Effector CD4-positive, alpha-beta T cell (primary cell): ENCODE measurements at places on chromosomes 2 and 18.

GRCh38 chr2:97706708-97707345 lies 6.5 kb upstream of the ZAP70 start:
- DNase-seq = no peak

- DNase-seq = no peak
Observed at GRCh38 chr2:228181098-228182019, at the start of gene SPHKAP. TSS of gene SPHKAP (minus strand) at chr2:228181687. CDS start at chr2:228181598, 89 bp downstream.

DNA sequence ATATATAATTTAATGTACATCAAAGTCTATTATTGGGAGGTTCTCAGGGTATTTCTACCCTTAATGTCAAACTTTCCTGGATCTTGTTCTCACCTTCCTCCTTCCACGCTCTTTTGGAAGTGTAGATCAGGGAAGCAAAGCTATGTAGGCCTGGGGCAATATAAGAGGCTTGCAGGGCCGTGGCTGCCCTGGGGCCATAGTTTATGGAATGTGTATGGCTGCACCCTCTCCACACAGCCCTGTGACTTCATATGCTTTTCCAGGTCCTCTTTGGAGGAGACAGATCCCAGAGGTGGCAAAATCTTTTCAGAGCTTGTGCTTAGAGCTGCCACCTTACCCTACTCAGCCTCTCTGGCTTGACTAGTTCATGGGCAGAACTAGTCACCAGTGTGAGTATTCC lies 82.9 kb downstream of the PLB1 start:
- DNase-seq = no peak

DNA sequence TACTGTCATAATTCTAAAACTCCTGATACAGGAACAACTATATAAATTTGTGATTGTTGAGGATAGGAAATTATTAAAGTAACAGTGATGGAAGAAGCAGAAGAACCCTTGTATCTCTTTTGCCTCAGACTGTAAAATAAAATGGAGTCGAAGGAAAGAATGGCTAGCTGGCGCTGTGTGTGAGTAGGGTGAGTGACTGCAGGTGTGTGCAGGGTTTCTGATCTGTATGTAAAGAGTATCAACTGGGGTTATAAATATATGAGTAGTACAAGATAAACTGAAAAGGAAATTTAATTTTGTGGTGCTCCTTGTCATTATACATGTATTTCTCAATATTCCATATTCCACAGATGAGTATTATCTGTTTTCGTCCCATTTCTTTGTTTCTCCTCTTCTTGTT lies 15.2 kb downstream of the POLI start:
- no peak for DNase-seq

GRCh38 chr2:144304202-144304601 lies 215.7 kb downstream of the ZEB2 start:
- DNase-seq = no peak

GRCh38 chr2:213021971-213022899 lies 129.2 kb downstream of the IKZF2 start:
- DNase-seq = no peak

- no peak for DNase-seq
Observed at GRCh38 chr18:38868757-38869156, 1303.2 kb upstream of the CELF4 start.

DNA sequence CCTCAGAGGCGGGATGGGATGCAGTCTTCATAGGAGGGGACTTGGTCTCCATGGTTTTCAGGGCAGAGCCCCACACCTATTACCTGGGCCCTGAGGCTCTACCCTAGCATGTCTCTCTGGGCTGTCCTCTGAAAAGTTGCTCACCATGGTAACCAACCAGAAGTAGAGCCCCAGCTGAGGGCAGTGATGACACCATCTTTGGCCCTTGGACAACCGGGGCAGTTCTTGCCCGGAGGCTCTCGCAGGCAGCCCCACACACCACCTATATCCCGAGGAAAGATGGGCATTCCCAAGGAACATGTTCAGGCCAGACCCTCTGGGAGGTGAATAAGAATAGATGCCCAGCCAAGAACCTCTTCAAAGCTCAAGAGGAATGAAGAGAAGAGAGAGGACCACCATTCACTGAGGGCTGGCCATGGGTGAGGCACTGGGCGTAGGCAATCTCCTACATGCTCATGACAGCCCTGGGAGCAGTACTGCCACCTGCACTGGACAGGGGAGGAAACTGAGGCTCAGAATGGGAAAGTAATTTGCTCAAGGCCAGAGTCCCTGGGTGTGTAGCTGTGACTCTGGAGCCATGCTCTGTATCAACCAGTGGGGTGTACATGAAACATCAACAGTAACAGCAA lies 72.5 kb downstream of the HS1BP3 start:
- DNase-seq = no peak

- no peak for DNase-seq
Observed at GRCh38 chr18:1573732-1574131, 669.1 kb downstream of the ADCYAP1 start.

DNA sequence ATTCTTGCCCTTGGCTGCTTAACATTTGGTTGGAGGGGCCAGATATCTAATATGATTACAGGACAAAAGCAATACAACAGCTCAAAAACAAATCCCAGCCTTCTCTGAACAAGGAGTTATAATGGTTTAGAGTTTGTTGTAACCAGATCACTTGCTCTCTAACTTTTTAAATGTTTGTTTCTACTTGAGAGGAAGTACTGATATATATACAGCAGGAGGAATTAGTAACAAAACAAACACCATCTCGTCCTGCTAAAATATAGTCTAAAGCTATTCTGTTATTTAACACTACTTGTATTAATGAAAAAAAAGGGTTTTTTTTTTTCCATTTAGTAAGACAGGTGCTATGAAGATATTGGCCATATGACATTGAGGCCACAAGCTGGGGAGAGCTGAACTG lies 60.9 kb upstream of the TMEM17 start:
- no peak for DNase-seq

DNA sequence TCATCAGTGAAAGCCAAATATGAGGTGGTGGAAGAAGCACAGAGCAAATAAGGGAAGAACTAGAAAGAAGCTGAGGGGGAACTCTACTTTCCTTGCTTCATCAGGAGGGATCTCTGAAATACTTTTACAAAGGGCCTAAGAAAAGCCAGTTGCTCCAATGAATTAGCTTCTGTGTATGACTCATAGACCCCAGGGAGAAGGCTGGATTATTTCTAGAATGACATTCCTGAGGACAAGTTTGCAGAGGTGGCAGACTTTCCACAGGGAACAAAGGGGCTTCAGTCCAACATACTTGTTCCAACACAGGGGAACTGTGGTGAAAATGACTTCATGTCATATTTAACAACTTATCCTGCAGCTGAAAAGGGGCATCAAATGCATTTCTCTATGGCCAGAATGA lies 29.0 kb downstream of the DOK1 start:
- DNase-seq = no peak

- DNase-seq = no peak
Observed at GRCh38 chr2:152240559-152241231, 65.1 kb upstream of the STAM2 start.
